ENCODE measurements at places on chromosomes 1 and 21.
A peak's percentile ranks its signal among the peaks of the same experiment; 100 is the strongest.

- peaks cover 68% of the 10 kb centered on the region for H3K27me3 ChIP-seq
- peaks cover 2% of the 10 kb centered on the region for H3K36me3 ChIP-seq
- peaks cover 4% of the 10 kb centered on the region for H3K4me1 ChIP-seq
- H3K27ac ChIP-seq = no peak overlapping the region
- no peak for DNase-seq
These were observed 36.4 kb upstream of the HHAT start for GRCh38 chr1:210292231-210292871.

DNA sequence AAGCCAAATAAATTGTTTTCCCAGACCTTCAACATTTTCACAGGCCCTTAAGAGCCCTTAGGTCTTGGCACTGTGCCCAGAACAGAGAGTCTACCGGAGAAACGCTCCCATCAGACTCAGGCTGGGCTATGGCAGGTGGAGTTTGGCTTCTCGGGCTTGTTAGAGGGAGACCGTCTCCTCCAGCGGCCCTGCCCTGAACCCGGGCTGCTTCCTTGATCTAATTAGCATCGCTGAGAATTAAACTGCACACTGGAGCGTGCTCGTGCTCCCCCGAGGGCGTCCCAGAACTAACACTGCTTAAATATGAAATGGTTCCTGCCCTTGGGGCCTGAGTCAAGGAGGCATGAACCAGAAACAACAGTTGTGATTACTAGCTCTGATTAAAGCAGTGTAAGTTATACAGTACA lies 634.4 kb downstream of the MATN1 start:
- DNase-seq = no peak
- H3K27ac ChIP-seq = no peak overlapping the region
- H3K27me3 ChIP-seq = peaks cover 62% of the 10 kb centered on the region
- peaks cover 3% of the 10 kb centered on the region for H3K36me3 ChIP-seq
- no peaks in the 10 kb centered on the region for H3K4me1 ChIP-seq
- no peak overlapping the region for H3K4me3 ChIP-seq

DNA sequence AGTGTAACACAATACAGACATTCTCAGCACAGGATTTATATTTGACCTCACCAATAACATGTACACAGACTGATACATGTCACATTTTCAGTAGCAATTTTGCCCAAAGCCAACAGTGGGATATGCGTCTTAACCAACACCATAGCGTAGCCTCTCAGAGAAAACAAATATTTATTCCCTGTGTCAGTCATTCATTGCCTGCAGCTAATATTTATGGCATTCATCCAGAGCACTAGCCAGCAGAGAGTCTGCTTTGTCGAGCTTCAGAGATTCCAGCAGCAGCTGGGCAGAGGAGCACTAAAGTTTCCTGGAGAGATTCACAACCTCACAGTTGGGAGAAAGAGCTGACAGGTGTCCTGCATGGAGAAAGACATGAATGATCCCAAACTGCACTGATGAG lies 400.7 kb upstream of the DAB1 start:
- no peak overlapping the region for H3K4me3 ChIP-seq
- no peaks in the 10 kb centered on the region for H3K36me3 ChIP-seq
- no peak for DNase-seq
- H3K27ac ChIP-seq = no peak overlapping the region
- H3K4me1 ChIP-seq = no peaks in the 10 kb centered on the region

DNA sequence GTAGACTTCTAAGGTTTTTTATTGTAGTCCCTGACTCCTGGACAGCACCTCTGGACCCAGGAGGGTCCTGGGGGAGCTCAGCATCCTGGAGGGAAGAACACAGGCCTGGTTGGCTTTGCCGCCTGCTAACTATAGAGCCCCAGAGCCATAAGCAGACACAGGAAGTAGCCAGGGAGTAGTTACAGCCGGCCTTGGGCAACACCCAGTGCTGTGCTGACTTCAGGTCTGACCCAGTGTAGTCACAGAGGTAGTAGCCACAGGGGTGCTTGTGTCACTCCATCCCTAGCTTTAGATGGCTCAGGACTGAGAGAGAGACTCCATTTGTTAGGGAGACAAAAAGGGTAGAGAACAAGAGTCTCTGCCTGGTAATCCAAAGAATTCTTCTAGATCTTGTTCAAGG lies 21.9 kb downstream of the MCOLN2 start:
- H3K27me3 ChIP-seq = no peaks in the 10 kb centered on the region
- peaks cover 63% of the 10 kb centered on the region for H3K4me1 ChIP-seq
- H3K36me3 ChIP-seq = no peaks in the 10 kb centered on the region
- H3K27ac ChIP-seq = peak overlapping the region; percentile 84
- H3K4me3 ChIP-seq = no peak overlapping the region

- peaks cover 23% of the 10 kb centered on the region for H3K27me3 ChIP-seq
- H3K36me3 ChIP-seq = peaks cover 3% of the 10 kb centered on the region
- no peak for DNase-seq
- H3K4me1 ChIP-seq = peaks cover 2% of the 10 kb centered on the region
- no peak overlapping the region for H3K4me3 ChIP-seq
- no peak overlapping the region for H3K27ac ChIP-seq
These were observed 72.8 kb upstream of the KRTAP19-8 start for GRCh38 chr21:31111093-31111492.

DNA sequence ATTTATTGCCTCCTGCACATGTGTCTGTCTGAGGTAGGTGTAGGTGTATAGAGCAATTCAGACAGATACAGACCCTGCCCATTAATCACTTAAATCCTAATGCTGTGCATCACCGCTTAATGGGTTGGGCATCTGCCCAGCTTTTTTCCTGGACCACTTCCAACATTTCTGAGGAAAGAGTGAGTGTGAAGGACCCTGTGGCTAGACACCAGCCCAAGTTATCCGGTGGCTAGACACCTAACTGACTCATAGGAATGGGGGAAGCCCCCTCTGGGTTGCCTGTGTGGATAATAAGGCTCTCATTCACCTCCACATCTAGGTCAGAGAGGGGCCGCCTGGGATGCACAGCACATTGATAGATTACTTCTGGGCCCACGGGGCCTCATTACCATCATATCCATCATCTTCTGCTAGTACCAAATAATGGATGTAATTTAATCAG lies 121.1 kb upstream of the RAVER2 start:
- peaks cover 50% of the 10 kb centered on the region for H3K27me3 ChIP-seq
- no peaks in the 10 kb centered on the region for H3K36me3 ChIP-seq
- no peaks in the 10 kb centered on the region for H3K4me1 ChIP-seq
- H3K4me3 ChIP-seq = no peak overlapping the region

DNA sequence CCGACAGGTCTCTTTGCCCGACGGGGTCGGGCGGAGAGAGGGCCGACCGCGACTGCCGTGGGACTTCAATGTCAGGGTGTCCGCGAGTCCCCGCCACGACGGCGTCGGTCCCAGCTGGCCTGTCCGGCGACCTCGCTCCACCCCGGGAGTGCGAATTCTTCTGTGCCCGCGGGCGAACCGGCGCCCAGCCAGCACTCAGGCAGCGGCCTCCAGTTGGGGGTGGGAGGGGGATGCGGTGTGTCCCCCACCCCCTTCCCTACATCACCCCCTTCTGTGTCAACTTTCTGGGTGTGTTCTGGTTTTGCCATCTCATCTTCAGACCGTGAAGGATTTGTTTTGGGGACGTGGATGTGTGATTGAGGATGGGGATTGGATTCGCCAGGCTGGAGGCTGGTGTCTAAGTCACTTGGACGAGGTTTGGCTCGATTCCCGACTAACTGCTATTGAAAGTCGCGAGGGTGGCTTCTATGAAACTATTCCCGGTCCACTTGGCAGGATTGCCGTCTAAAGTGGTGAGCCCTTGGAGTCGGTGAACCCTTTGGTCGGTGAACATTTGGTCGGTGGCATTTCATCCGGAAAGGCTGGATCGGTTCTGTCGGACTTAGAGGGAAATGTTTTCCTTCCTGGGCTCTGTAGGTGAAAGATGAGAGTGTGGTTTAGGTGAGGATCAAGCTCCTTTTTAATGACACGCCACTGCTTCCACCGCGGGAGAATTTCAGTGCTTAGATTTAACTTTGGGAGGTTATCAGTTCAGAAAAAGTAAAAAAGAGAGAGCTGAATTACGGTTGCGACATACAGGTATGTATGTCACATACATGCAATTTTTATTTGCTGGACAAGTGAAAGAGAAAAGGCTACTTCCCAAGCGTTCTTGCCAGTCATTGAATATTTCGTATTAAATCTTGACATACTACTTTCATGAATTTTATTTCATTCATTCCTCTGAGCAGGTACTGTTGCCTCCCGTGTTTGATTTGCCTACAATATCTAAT lies 771 bp downstream of the ABCD3 start:
- H3K4me1 ChIP-seq = peaks cover 48% of the 10 kb centered on the region
- H3K4me3 ChIP-seq = no peak overlapping the region
- H3K27ac ChIP-seq = no peak overlapping the region
- DNase-seq = peak; percentile 2

GRCh38 chr1:203097001-203097400 lies 11.2 kb upstream of the MYOG start:
- H3K4me1 ChIP-seq = no peaks in the 10 kb centered on the region
- DNase-seq = no peak
- H3K27ac ChIP-seq = no peak overlapping the region
- H3K36me3 ChIP-seq = no peaks in the 10 kb centered on the region
- H3K4me3 ChIP-seq = no peak overlapping the region
- peaks cover 58% of the 10 kb centered on the region for H3K27me3 ChIP-seq

DNA sequence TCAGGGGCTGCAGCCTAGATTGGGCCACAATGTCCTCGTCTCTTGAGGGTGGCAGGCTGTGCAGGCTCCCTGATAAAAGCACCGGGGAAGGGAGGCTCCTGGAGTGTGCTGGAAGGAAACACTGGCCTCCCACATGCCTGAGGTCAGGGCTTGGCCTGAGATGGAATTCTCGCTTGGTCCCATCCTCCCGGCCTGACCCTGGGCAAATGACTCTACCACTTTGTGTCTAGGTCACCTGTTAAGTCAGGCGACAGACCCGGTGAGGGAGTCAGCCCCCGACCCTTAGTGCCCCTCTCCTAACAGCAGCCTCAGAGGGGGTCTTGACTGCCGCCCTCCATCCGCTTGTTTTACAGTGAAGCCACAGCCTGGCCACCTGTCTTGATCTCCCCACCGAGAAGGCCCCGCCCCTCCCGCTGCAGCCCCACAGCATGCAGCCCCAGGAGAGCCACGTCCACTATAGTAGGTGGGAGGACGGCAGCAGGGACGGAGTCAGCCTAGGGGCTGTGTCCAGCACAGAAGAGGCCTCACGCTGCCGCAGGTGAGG lies 2.5 kb downstream of the SMIM1 start:
- DNase-seq = no peak
- H3K36me3 ChIP-seq = peaks cover 20% of the 10 kb centered on the region
- H3K4me1 ChIP-seq = peaks cover 12% of the 10 kb centered on the region
- no peak overlapping the region for H3K4me3 ChIP-seq
- no peak overlapping the region for H3K27ac ChIP-seq

- peak overlapping the region; percentile 90 for H3K27ac ChIP-seq
- peaks cover 2% of the 10 kb centered on the region for H3K36me3 ChIP-seq
These were observed 868 bp downstream of the PPP1R12B start for GRCh38 chr1:202349206-202349928.

DNA sequence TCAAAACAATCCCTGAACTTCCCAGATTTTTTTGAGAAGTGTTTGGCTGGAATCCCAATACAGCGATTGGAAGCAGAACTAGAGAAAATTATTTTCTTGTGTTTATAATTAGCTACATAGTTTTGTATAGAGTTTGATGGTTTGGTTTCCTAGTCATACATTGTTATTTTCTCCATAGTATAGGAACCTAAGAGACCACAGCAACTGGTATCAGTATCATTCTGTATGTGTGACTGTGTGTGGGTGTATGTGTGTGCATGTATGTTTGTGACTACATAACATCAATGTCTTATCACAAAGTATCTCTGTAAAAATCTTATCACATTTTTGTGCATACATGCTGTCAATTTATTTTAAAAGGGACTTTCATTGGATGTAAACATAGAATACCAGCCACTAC lies 780.5 kb downstream of the MRPL39 start:
- no peaks in the 10 kb centered on the region for H3K4me1 ChIP-seq
- H3K36me3 ChIP-seq = no peaks in the 10 kb centered on the region
- no peak for DNase-seq
- H3K4me3 ChIP-seq = no peak overlapping the region
- H3K27me3 ChIP-seq = no peaks in the 10 kb centered on the region

DNA sequence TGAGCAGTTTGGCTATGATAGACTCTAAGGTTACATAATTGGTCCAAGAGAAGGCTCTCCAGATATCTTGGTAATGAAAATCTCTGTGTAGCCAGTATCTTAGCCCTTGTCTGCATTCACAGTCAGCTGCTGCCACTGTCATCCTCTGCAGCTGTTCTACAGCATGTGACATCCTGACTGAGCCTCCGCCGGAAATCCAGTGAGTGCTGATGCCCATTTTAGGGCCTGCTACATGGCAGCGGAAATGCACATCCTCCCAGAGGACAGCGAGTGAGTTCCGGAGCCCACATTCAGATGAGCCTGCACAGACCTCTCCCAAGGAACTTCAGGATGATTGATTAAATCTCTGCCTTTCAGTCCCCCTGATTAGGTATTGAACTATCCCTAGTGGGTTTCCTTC lies 237.1 kb downstream of the HHIPL2 start:
- H3K4me1 ChIP-seq = no peaks in the 10 kb centered on the region
- no peak overlapping the region for H3K4me3 ChIP-seq
- H3K27me3 ChIP-seq = no peaks in the 10 kb centered on the region
- peak; percentile 8 for DNase-seq
- H3K36me3 ChIP-seq = no peaks in the 10 kb centered on the region

DNA sequence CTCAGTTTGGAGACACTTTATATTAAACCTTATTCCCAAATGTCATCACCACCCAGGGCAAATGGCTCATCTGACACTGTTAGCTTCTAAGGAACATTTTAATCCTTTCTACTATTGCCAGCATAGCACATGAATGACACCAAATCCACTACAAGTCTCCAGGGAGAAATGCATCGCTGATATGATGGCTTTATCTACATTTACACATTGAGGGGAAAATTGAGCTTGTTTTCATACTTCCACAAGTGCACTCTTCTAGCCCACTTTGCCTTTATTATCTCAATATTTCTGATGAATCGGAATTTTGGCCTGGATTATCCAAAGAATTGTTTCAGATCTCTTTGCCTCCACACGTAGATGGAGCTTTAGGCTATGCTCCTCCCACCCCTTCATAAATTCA lies 75.4 kb downstream of the RUNX1 start:
- peak overlapping the region; percentile 91 for H3K27ac ChIP-seq
- H3K4me1 ChIP-seq = peaks cover 58% of the 10 kb centered on the region

DNA sequence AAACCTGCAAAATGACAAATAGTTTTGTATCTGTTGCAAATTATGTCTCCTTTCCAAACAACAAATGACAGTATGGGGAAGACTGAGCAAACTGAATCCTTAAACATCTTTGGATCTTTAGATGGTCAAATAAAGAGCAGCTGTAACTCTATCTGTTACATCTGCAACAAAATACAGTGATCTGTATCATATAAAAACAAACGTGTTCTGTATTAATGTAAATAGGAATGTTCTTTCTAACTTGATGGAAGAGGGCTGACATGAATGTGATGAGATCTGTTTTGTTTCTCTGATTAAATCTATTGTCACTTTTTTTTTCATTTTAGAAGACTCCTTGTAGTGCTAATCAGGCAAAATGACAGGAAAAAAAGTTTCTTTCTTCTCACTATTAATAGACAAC lies 159.5 kb downstream of the GPATCH2 start:
- no peak overlapping the region for H3K4me3 ChIP-seq
- H3K36me3 ChIP-seq = no peaks in the 10 kb centered on the region
- H3K27me3 ChIP-seq = no peaks in the 10 kb centered on the region
- DNase-seq = no peak
- peak overlapping the region; percentile 17 for H3K27ac ChIP-seq
- H3K4me1 ChIP-seq = no peaks in the 10 kb centered on the region
